Hematopoietic multipotent progenitor cell treated with erythropoietin and hydrocortisone succinate and interleukin-3 and kit ligand, for 17 days (in vitro differentiated cells): ENCODE measurements at places on chromosomes 1 and 21.
A peak's percentile ranks its signal among the peaks of the same experiment; 100 is the strongest.

DNA sequence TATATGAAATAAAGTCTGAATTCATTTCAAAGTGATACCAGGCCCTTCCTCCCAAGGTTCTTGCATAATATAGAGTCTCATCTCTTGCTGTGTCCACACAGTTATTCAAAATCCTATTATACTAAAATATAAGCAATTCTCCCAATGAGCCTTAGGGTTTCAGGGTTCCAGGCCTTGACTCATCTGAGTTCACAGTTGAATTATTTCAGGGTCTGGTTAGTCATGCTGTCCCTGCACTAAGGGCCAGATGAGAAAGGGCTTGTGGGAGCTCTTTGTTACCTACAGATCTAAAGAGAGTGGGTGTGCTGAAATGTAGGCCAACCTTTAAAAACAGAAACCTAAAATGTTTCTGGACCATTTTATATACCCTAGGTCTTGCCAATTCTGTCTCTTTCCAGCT is 337.5 kb upstream of the LRRC7 start:
- DNase-seq = no peak

- DNase-seq = no peak
Observed at GRCh38 chr1:31154000-31154631, 85.6 kb downstream of the NKAIN1 start.

DNA sequence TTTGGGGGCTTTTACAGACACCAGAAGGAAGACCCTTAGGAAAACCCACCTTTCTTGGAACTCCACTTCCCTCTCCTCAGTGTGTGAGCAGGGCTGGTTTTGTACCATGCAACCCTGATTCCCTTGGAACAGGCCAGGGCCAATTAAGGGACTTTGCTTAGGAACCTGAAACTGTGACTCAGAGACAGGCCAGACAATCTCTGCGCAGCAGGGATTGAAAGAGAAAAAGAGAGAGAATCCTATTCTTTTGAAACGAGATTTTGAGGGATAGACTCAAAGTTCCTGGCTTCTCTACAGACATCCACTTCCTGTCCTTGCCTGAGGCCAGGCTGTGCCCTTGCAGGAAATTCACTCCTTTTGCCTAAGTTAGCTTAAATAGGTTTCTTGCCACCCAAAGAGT is 23.1 kb upstream of the C1orf198 start:
- no peak for DNase-seq

DNA sequence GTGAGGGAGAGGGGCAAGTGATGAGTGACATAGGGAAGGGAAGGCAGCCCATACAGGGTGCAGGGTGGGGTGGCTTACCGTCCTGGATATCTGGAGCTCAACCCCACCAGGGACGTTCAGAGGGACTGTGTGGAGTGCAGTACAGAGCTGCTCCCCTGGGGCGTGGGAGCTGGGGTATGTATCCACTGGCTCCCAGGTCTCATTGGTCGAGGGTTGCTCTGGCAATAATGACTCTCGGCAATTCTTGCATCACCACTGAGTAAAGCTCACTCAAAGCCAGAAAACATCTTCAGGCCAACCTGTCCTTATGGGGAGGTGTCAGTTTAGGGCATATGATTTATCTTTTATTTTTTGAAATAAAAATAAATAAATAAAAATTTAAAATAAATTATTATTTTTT is 43.2 kb upstream of the RUNX3 start:
- DNase-seq = no peak

GRCh38 chr1:156747742-156748669 is 3.5 kb downstream of the HDGF start:
- DNase-seq = peak; percentile 34

- DNase-seq = no peak
Observed at GRCh38 chr1:89305493-89305892, 32.8 kb upstream of the GBP5 start.

DNA sequence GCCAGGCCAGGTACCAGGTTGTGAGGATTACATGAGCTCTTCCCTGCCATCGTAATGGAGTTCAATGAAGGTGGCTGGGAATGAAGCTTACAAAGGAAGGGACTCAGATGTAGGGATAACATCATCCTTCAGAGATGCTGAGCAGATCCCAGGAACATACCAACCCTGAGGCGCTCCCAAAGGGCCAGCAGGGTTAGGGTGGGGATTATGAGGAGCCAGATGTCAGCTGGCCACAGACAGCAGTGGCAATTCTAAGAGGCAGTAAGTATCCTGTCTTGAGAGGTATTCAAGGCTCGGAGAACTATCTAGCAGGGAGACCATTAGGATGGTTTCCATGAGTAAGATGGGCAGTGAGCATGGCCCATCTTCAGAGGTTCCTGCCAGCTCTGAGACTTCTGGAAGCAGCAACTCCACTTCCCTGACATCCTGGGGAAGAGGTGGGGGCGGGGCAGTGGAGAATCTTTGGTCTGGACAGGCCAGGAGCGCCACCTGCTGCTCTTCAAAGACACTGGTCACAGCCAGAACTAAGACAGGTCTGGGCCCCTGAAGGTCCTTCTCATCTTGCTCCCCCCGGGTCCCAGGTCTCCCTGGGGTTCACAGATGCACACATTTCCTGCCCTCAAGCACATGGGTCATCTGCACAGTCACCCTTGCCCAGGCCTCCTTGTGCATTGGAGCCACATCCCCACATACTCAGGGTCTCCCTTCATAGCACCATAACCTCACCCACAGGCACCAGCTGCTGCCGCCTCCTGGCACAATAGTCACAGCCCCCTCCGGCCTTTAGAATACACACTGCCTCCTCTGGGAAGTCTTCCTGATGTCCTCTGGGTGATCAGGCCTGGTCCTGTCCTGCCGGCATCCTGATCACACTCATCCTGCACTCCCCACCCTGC is 2.7 kb upstream of the SDC3 start:
- peak; percentile 61 for DNase-seq

DNA sequence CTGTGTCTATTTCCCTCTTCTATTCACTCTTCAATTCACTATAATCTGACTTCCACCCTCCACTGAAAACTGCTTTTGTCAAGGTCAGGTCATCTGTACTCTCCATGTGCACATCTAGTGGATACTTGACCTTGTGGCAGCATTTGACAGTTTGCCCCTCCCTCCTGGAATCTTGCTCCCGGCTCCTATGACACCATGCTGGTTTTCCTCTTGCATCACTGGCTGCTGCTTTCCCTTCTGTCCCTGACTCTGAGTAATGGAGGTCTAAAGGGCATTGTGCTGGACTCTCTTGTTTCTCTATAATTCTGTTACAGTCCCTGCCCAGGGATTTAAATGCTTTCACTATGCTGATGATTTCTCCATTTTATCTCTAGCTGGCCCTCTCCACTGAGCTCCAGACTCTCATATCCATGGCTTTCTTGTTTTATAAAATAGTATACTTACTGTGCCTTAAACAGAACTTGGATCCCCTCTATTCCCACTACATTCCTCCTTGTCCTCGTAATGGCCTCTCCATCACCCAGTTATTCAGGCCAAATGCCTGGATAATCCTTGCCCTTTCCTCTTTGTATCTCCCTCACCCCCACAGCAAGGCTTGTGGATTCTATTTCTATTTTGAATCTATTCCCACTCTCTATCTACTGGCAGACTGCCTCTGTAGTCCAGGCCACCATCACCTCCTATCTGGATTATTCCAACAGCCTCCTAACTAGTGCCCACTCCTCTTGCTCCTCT is 36.8 kb upstream of the PODN start:
- DNase-seq = no peak

DNA sequence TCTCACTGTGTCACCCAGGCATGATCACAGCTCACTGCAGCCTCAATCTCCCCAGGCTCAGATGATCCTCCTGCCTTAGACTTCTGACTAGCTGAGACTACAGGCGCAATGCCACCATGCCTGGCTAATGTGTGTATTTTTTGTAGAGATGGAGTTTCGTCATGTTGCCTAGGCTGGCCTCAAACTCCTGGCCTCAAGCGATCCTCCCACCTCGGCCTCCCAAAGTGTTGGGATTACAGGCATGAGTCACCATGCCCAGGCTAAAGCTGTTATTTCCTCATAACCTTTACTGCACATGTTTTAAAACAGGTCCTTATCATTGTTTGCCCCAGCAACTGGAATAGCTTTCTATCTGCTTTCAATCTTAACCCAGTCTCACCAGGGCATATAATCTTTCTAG is 2.9 kb downstream of the SARS1 start:
- DNase-seq = peak; percentile 33

- no peak for DNase-seq
Observed at GRCh38 chr1:22465015-22465565, 13.4 kb downstream of the ZBTB40 start.

DNA sequence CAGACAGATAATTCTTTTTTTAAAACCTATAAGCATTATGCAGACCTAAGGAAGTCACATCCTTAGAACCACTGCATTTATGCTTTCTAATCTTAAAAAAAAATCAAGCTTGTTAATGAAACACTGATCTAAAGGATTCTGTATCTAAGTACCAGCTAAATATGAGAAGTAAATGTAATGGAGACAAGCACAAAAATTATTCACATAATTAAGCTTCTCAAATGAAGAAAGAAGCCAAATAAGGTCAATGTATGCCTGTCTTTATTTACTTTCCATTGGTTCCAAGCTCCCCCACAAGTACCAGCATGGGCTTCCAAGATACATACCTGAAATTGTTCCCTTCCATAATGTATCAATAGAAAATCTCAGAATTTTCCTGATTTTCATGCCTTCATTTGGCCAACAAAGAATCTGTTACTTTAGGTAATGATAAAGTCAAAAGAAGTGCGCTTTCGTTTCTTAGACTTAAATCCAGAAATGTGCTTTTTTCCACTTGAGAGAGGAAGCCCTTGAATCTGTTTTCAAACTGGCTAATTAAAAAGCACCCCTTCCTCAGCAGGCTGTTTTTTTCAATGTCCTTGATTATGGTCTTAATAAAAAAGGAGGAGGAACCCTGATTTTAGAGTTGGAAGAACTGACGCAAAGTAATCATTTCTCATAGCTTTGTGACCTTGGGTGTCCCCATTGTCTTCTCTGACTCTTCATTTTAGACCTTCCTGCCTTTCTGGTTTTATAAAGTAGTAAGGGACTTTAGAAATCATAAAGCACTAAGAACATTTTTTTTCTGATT is 3.8 kb downstream of the RGS2 start:
- no peak for DNase-seq

DNA sequence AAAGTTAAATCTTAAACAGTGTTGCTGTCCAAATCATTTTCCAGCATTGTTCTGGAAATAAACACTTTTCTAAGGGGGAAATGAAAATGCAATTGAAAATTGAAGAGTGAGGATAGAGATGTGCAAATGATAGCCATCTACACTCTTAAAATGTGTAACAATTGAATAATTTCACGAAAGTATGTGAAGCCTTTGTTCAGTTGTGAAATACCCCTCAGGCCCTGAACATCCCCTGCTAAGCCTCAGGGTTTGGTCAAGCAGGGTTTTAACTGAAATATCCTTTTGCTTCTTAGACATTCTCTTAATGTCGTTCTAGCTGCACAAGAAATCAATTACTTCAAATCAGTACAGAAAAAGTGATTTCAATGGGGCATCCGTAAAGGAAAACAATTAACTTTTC is 65.9 kb upstream of the DYNLT5 start:
- no peak for DNase-seq

GRCh38 chr1:29393451-29393826 is 157.1 kb downstream of the PTPRU start:
- no peak for DNase-seq

GRCh38 chr1:161791904-161792655 is 26.0 kb downstream of the ATF6 start:
- no peak for DNase-seq

- DNase-seq = no peak
Observed at GRCh38 chr1:156098784-156099183, 15.7 kb upstream of the LMNA start.

DNA sequence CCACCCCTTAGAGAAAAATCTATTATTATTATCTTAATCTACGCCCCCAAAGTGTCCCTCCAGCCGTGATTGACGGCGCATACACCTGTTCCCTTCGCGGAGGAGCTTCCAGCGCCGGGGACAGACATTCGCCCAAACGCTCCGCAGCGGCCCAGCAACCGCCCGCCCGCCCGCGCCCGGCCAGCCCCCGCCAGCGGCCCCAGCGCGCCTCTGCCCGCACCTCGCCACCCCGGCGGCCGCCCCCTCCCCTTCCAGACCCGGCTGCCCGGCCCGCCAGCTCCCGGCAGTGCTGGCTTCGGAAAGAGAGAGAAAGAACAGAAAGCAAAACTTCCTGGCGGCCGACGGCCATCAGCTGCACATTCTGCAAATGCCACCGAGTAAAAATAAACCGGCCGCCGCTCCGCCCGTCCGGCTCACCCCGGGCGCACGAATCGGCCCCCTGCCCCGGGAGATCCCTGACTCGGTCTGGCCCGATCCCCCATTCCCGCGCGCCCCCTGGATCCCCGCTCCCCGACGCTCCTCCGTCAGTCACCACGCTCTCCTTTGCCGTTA is 1.6 kb downstream of the CASZ1 start:
- DNase-seq = no peak

GRCh38 chr1:199205740-199206441 is 567.1 kb downstream of the PTPRC start:
- DNase-seq = no peak

DNA sequence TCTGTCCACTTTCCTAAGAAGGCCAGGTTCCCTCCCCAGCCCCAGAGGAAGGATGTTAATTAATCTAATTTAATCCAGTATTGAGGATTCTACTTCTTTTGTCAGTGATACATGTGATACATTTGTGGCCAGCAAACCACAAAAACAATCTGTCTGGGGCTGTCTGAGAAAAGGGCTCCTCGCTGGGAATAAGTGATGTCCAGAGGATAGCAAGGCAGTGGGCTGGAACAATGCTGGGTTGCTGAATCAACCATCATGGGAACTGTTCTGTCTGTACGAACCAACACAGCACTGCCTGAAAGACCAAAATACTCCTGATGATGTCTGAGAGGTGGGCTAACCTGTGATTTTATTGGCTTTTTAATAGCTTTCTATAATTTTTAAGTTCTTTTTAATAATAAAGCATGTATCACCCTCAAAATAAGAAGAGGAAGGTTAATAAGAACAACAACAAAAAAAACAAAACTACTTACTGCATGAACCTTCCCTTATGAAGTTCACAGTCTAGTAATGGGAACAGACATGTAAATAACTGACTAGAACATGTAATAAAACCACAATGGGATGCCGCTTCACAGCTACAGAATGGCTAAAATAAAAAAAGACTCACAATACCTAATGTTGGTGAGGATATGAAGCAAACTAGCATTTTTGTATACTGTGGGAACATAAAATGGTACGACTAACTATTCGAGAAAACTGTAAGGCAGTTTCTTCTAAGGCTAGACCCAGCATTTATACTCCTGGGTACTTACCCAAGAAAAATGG is 11.4 kb upstream of the ADAR start:
- DNase-seq = no peak

DNA sequence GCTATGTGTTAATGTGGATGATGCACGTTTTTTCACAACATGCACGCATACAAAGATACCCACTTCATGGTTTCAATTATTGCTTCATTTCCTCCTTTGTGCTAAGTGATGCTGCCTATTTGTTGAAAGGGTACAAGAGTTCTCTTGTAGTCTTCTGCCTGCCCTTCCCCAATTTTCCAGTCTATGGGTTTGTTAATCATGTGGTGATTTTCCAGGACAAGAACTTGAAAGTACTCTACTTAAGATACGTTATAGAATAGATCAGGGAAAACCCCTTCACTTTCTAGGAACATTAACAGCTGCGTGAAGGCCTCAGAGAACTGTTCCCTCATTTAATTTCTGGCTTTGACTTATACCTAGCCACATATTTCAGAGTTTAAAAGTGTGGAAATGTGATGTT is 52.1 kb upstream of the SLC44A3 start:
- no peak for DNase-seq

- no peak for DNase-seq
Observed at GRCh38 chr1:118323246-118323645, 138.2 kb upstream of the SPAG17 start.

GRCh38 chr1:173408886-173409285 is 68.2 kb upstream of the PRDX6 start:
- DNase-seq = no peak

GRCh38 chr21:35059742-35060141 is 10.6 kb upstream of the RUNX1 start:
- no peak for DNase-seq
